ENCODE measurements at places on chromosomes 6 and 20.

DNA sequence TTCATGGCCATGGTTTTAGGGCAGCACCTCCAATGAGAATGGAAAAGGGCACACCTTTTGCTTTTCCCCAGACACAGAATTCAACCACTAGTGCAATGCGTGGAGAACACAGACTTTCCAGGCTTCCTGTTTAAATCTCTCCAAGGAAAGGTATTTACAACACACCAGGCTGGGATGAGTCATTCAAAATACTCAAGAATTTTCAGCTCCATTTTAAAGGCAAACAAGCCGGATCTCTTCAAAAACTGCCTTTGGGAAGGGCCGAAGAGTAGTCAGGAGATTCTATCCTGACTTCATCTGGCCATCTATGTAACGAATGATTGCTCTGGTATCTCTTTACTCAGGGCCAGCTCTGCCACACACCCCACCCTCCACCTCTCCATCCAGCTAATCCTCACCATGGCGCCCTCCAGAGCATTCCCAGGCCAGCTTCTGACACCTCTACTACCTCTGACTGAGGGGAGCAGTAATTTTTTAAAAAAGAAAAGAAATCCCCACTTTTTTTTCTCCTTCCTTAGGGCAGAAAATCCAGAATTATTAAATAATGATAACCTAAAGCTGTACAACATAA lies 254.6 kb downstream of the LY86 start:
- DNase-seq = no peak

- DNase-seq = no peak
Measured at GRCh38 chr6:36851149-36851614, 11.9 kb upstream of the CPNE5 start.

- DNase-seq = no peak
Measured at GRCh38 chr6:47633141-47633540, 65.2 kb upstream of the ADGRF4 start.

GRCh38 chr6:10300071-10300470 lies 114.8 kb downstream of the TFAP2A start:
- no peak for DNase-seq

- DNase-seq = no peak
Measured at GRCh38 chr6:139395891-139396301, 21.4 kb upstream of the CITED2 start.

GRCh38 chr20:59392736-59393135 lies 92.3 kb downstream of the EDN3 start:
- no peak for DNase-seq

DNA sequence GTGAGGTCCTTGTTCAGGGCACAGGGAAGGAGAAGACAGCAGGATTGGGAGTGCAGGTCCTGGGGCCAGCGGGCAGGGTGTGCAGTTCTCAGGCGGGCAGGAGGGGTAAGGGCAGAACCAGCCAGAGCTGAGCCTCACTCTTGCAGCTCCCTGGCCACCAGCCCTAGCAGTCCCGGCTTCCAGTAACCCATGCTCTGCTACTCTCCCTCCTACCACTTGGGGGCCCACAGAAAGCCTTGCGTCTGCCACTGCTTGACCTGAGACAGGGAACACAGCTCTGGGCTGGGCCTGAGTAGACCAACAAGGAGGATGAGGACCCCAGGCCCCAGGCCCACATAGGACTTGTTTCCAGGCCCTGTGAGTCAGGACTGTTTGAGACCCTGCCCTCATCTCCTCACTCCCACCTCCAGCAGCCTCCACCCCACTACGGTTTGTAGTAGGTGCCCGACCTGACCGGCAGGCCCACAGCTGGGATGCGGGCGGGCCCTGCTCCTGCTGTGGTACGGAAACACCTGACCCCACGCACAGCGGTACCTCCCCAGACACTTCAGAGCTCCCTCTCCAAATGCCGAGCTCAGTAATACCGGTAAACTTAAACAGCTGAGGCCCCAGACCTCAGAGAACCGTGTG lies 39.2 kb downstream of the KCNK5 start:
- DNase-seq = no peak

GRCh38 chr6:126904176-126904575 lies 214.3 kb upstream of the RSPO3 start:
- DNase-seq = no peak

DNA sequence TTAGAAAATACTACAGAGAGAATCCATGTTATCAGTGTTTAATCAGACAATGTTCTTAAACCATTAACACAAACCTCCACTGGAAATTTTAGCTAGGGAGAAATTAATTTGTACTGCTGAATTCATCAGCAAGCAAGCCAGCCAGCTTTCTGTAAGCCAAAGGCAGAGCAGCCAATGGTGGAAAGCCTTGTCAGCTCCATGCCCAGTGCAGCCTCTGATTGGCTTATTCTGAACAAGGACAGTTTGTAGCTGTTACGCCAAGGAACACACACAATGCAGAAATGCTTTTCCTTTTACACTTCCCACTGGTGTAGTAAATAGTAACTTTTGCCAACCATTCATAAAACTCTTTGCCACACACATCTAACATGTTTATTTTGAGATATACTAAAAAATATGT lies 265.0 kb downstream of the TENT5A start:
- no peak for DNase-seq

DNA sequence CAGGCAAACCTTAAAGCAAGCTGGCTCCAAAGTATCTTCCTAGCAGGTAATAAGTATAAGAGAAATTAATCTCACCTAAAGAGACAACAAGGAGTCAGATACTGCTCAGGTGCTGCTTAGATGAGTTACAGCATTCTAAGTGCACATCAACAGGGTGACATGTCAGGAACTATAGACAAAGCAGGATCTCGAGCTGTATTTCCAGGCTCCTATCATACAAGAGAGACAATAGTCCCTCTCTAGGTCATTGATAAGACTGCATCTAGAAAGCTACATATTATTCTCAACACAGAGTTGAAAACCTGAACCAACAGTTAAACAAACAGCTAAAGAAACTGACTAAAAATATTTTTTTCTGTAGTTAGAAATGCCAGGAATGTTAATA lies 3.9 kb downstream of the PTPRK start:
- no peak for DNase-seq

DNA sequence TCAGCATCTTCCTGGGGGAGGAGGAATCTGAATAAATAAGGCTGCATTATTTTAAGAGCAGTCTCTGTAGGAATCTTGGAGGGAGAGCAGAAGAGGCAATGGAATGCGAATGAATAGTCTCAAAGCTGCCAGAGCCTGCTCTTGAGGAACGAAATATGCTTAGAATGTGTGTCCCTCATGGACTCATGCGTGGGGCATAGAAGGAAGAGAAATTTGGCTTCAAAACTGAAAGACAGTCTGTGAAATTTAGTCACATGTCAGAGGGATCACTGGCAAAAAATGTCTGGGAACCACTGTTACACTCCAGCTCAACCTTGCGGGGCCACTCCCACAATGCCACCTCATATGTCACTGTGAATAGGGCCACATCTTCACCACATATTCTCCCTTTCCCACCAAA lies 95.5 kb downstream of the GJA10 start:
- no peak for DNase-seq

GRCh38 chr6:7106752-7107577 lies 796 bp upstream of the RREB1 start:
- peak; percentile 42 for DNase-seq

- no peak for DNase-seq
Measured at GRCh38 chr20:53606364-53606985, 12.8 kb upstream of the ZNF217 start.

DNA sequence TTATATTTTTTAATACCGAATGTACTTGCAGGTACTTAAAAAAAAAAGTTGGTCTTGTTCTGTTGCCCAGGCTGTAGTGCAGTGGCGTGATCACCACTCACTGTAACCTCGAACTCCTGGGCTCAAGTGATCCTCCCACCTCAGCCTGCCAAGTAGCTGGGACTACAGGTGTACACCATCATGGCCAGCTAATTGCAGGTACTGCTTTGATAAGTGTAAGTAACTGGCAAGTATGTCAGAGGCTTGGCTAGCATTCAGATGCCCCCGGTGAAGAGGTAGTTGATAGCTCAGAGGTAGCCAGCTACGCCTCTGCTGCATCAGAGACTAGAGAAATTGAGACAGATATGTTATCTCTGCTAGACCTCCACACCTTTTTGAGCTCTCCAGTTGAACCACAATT lies 40.5 kb downstream of the BTBD9 start:
- no peak for DNase-seq

- DNase-seq = no peak
Measured at GRCh38 chr6:111503194-111503593, 20.2 kb upstream of the REV3L start.

DNA sequence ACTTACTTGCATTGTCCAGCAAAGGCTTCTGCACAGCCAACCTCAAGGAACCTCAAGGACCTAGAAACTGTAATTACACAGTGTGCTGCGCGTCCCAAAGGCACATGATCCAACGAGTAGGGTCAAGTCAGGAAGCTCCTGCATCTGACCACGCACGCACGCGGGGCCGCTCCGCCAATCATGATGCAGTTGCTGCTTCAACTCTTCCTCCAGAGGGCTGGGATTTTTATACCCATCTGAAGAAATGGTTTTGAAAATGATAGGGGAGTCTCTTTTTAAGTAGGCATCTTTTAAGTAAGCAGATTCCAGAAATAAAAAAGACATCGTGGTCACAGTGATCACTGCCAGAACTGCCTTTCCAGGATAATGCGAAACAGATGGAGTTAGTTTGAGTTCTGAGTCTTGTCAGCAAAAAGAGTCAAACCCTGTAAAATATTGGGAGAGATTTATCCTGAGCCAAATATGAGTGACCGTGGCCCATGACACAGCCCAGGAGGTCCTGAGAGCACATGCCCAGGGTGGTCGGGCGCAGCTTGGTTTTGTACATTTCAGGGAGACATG lies 34.0 kb downstream of the KIF25 start:
- DNase-seq = no peak

DNA sequence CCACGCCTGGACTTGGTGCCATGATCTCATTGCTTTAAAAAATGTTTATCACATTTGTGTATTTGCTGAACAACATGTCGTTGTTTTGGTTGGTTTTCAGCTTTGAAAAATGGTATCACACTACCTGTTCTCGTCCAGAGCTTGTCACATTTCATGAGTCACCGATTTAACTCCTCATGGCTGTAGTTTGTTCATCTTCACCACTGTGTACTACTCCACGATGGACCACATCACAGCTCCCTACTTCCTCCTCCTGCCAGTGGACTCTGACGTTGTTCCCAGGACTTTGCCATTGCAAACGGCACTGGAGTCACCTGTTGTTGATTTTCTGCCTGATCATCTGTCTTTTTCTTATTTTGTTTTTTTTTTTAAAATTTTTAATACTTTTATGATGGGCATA lies 157.7 kb downstream of the ERMARD start:
- DNase-seq = no peak

DNA sequence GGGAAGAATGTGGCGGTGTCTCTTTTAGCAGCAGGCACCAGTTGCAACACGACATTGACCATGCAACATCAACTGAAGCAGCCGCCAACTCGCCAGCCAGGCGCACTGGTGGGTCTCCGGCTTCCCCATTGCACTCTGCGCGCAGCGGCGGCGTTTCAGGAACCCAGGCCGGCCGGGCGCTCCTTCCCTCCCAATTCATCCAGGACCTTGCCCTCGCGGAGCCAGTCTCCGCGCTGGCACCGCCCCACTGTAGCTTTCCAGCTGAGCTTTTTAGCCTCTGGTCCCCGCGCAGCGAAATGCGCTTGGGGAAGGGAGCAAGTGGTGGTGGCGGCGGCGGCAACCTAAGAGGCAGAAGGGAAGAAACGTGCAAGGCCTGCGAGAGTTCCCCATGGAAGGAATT lies 297.9 kb upstream of the RIMS1 start:
- no peak for DNase-seq

GRCh38 chr6:74346936-74347535 lies 651.0 kb downstream of the CD109 start:
- no peak for DNase-seq

GRCh38 chr20:59125836-59126235 lies 37.8 kb upstream of the ZNF831 start:
- DNase-seq = no peak

DNA sequence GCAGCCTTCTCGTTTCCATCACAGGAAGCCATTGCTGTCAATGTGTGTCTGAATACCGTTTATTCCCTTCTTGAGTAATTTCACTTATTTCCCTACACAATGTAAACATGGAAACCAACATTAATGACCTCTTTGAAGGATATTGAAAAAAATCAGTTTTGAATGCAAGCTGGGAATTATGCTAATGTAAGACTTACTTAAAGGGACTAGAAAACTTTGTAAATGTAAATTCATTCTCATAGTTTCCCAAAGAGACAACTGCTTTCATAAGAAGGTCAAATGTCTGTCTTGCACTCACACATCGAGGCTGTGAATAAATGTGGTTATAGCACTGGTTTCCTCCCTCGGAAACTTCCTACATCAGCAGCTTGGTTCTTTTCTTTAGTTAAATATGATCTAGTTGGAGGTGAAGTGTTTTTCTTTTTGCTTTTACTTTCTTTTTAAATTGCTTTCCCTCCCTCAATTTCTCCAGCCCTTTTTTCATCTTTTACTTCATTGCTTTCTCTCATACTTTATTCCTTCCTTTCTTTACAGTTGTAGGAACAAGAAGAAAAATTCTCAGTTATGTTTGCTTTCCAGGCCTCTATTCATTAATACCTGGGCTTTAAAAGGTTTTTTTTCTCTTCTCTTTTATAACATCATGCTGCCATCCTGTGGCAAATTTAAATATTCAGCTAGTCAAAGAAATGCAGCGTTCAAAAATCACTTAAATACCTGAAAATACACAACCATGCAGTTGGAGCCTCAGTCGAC lies 108.3 kb downstream of the TNFAIP3 start:
- DNase-seq = no peak

GRCh38 chr6:53020005-53020744 lies 25.1 kb upstream of the GSTA4 start:
- DNase-seq = no peak

DNA sequence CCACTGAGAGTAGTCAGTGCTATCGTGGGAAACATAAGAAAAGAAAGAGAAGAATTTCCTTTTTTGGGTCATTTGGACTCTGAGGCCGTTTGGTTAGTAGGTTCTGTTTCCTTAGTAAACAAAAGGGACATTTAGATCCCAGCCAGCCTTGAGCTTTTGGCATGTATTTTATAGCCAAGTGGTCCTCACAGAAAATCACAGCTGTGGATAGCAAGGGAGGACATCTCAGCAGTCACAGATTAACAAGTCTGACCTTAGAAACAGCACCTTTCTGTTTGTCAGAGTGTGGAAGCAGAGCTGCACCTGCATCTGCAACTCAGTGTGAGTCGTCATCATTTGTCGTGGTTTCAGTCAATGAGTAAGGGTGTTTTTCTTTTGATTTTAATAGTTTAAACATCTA lies 40.5 kb downstream of the FAM120B start:
- DNase-seq = no peak

DNA sequence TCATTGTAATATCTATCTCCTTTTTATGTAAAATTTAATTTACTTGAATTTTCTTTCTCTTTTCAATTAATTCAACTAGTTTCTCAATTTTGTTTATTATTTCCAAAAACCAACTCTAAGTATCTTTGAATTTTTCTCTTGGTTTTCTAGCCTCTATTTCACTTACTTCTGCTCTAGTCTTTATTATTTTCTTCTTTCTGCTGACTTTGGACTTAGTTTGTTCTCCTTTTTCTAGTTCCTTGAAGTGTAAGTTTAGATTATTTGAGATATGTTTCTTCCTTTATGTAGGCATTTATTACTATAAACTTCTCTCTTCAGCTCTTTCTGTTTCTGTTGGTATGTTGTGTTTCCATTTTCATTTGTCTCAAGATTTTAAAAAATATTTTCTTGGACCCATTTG lies 70.8 kb downstream of the TNFAIP3 start:
- no peak for DNase-seq

- DNase-seq = no peak
Measured at GRCh38 chr6:30244560-30244959, 31.4 kb upstream of the TRIM26 start.

GRCh38 chr6:136890986-136891385 lies 31.1 kb upstream of the SLC35D3 start:
- no peak for DNase-seq

GRCh38 chr6:109912118-109912517 lies 66.0 kb upstream of the GPR6 start:
- DNase-seq = no peak

Data from stimulated activated CD8-positive, alpha-beta memory T cell treated with anti-CD3 and anti-CD28 coated beads, Interleukin-7, amount 100 ng/mL, for 1 hour (primary cell).